CD4-positive, alpha-beta memory T cell (primary cell): ENCODE measurements at places on chromosomes 7 and 10. TPM values are rescaled to one million over a fixed set of nuclear protein-coding genes. Genes with fewer than 3 reads are reported as not detected.

- H3K36me3 ChIP-seq: peaks cover 17% of the 10 kb centered on the region
- H3K27ac ChIP-seq: no peak overlapping the region
- H3K4me3 ChIP-seq: no peak overlapping the region
- H3K4me1 ChIP-seq: peaks cover 70% of the 10 kb centered on the region
- no peaks in the 10 kb centered on the region for H3K27me3 ChIP-seq
Observed at GRCh38 chr7:55523366-55523765, 48.9 kb downstream of the VOPP1 start.

GRCh38 chr10:99854860-99855259, 72.4 kb downstream of the ABCC2 start:
- H3K27me3 ChIP-seq: no peaks in the 10 kb centered on the region
- H3K4me1 ChIP-seq: no peaks in the 10 kb centered on the region
- H3K36me3 ChIP-seq: no peaks in the 10 kb centered on the region
- H3K27ac ChIP-seq: no peak overlapping the region
- H3K4me3 ChIP-seq: no peak overlapping the region
- no peak for DNase-seq

The HOXA2 gene
- not detected for polyA plus RNA-seq

- H3K4me1 ChIP-seq: no peaks in the 10 kb centered on the region
- H3K27me3 ChIP-seq: no peaks in the 10 kb centered on the region
Observed at GRCh38 chr7:46568420-46569132, 647.5 kb upstream of the IGFBP3 start.

The HOXA4 gene
- polyA plus RNA-seq: 0.30 TPM

DNA sequence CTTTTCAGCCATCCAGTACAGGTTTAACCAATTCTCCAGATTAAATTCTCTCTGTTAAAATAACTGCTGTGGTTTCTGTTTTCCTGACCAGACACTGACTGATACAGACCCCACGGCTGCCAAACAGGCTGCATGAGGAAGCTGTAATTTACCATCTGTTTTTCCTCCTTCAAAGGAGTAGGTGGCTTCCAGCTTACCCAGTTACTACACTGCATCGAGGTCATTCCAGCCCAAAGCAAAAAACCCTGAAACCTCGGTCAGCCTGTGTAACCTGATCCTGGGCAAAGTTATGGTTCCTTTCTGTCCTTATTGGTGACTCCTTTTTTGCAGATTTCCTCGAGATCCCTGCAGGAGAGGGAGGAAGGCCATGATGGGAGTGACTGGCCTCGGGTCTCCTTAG, 27.9 kb upstream of the LOXL4 start:
- no peak for DNase-seq
- no peaks in the 10 kb centered on the region for H3K27me3 ChIP-seq

The PRSS37 gene
- polyA plus RNA-seq: not detected

DNA sequence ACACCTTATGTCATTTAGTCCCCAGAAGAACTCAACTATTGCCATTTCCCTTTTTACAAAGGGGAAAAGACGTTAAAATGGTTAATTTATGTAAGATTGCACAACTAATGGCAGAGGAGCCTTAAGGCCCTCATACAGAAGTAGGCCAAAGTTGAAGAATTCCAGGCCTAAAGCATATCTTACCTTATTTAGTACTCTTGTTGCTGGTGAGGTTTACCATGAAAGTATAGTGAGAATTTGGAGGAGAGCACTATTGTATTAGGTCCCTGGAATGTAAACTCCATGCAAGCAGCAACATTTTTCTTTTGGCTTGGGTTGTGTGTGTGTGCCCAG, 731 bp upstream of the CRPPA start:
- no peak overlapping the region for H3K4me3 ChIP-seq
- no peak overlapping the region for H3K27ac ChIP-seq
- no peak for DNase-seq

DNA sequence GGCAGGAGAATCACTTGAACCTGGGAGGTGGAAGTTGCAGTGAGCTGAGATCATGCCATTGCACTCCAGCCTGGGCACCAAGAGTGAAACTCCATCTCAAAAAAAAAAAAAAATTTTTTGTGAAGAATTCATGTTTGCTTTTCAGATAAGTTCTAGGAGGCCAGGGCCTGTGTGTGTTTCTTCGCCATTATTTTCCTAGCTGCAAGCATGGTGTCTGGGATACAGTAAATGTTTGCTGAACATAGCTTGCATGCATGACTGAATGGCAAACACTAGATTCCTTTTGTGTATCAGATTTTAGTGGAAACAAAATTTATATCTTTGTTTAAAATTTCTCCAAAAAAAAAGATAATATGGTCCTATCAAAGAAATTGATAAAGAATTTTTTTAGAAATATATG, 9.7 kb upstream of the MACC1 start:
- H3K4me1 ChIP-seq: no peaks in the 10 kb centered on the region
- no peaks in the 10 kb centered on the region for H3K27me3 ChIP-seq
- no peak overlapping the region for H3K4me3 ChIP-seq
